H1 (cell line): ENCODE measurements at places on chromosomes 6 and 20. TPM values are rescaled to one million over a fixed set of nuclear protein-coding genes. Genes with fewer than 3 reads are reported as not detected.

- peaks cover 3% of the 10 kb centered on the region; the same call in 1 of the 2 replicates for H3K36me3 ChIP-seq
- peak; percentile 57 for DNase-seq
- H3K27me3 ChIP-seq: no peaks in the 10 kb centered on the region
- H3K4me1 ChIP-seq: no peaks in the 10 kb centered on the region
- H3K4me3 ChIP-seq: peak overlapping the region; percentile 43
These were observed 14.5 kb downstream of the GNL1 start for GRCh38 chr6:30541515-30542403.

- H3K4me1 ChIP-seq: peaks cover 10% of the 10 kb centered on the region
- no peak for DNase-seq
- no peaks in the 10 kb centered on the region for H3K36me3 ChIP-seq
- no peak overlapping the region for H3K27ac ChIP-seq
- no peak overlapping the region for H3K4me3 ChIP-seq
These were observed 5.1 kb upstream of the C20orf141 start for GRCh38 chr20:2809690-2810089.

Gene C20orf144
- total RNA-seq: 0.23 and 0.24 TPM in 2 replicates

DNA sequence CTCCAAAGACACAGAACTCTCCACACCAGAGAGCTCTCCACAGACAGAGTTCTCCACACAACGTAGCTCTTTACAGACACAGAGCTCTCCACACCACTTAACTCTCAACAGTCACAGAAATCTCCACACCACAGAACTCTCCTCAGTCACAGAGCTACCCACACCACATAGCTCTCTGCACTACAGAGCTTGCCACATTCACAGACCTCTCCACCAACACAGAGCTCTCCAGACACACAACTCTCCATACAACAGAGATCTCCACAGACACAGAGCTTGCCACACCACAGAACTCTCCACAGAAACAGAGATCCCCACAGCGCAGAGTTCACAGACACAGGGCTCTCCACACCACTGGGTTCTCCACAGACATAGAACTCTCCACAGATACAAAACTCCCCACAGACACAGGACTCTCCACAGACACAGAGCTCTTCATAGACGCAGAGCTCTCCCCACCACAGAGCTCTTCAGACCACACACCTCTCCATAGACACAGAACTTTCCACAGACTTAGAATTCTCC, 52.5 kb downstream of the ERMARD start:
- H3K36me3 ChIP-seq: no peaks in the 10 kb centered on the region
- H3K4me3 ChIP-seq: no peak overlapping the region
- peaks cover 2% of the 10 kb centered on the region; the same call in 1 of the 2 replicates for H3K27me3 ChIP-seq

GRCh38 chr20:61973515-61974356, 91.9 kb downstream of the TAF4 start:
- DNase-seq: no peak
- no peaks in the 10 kb centered on the region for H3K4me1 ChIP-seq
- no peaks in the 10 kb centered on the region for H3K27me3 ChIP-seq
- H3K4me3 ChIP-seq: no peak overlapping the region

GRCh38 chr6:96015518-96016333, at the start of gene FUT9:
Gene FUT9 (plus strand): TSS chr6:96015974. CDS start chr6:96203156, 187,182 bp downstream.
- H3K27ac ChIP-seq: peak within 1 kb of the TSS; percentile 79
- peak; percentile 70 for DNase-seq
- H3K27me3 ChIP-seq: no peaks in the 10 kb centered on the region
- peak within 1 kb of the TSS; percentile 85 for H3K4me3 ChIP-seq

Gene ELOVL2
- total RNA-seq: 0.69 and 0.89 TPM in 2 replicates

Gene PAK5
- 0.44 and 0.80 TPM in 2 replicates for total RNA-seq

- no peak overlapping the region for H3K4me3 ChIP-seq
- no peaks in the 10 kb centered on the region for H3K27me3 ChIP-seq
- DNase-seq: no peak
These were observed 10.2 kb downstream of the SMPDL3A start for GRCh38 chr6:122799140-122799745.

- no peak overlapping the region for H3K27ac ChIP-seq
- no peaks in the 10 kb centered on the region for H3K4me1 ChIP-seq
- no peaks in the 10 kb centered on the region for H3K36me3 ChIP-seq
These were observed 32.0 kb upstream of the POPDC3 start for GRCh38 chr6:105211831-105212230.

Gene CRISP3
- total RNA-seq: not detected in 2 replicates

Gene OR2H2
- not detected in 2 replicates for total RNA-seq

GRCh38 chr6:109323241-109323640, 59.0 kb downstream of the CD164 start:
- H3K27ac ChIP-seq: no peak overlapping the region
- H3K4me1 ChIP-seq: no peaks in the 10 kb centered on the region
- DNase-seq: no peak
- H3K27me3 ChIP-seq: no peaks in the 10 kb centered on the region

DNA sequence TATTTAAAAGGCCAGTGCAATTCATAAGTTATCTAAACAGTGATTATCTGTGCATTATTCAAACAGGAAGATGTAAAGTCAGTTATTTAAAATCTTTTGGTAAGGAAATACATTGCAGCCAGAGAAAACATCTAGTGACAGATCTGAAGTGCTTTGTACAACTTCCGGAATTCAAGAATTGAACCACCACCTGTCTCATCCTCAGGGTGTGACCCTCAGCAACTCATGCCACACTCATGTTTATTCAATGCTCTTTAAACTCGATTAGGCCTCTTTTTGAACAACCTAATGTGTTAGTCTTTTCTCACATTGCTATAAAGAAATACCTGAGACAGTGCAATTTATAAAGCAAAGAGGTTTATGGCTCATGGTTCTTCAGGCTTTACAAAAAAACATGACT, 62.6 kb upstream of the GGTLC1 start:
- no peak for DNase-seq
- H3K4me3 ChIP-seq: no peak overlapping the region
- no peaks in the 10 kb centered on the region for H3K36me3 ChIP-seq
- H3K27ac ChIP-seq: no peak overlapping the region
- H3K4me1 ChIP-seq: no peaks in the 10 kb centered on the region; the same call in 1 of the 2 replicates

- no peaks in the 10 kb centered on the region for H3K36me3 ChIP-seq
- no peaks in the 10 kb centered on the region for H3K27me3 ChIP-seq
- peaks cover 3% of the 10 kb centered on the region; the same call in 1 of the 2 replicates for H3K4me1 ChIP-seq
- DNase-seq: no peak
- no peak overlapping the region for H3K27ac ChIP-seq
- H3K4me3 ChIP-seq: no peak overlapping the region
These were observed 95.3 kb downstream of the FOXO3 start for GRCh38 chr6:108655806-108656651.

- no peak overlapping the region; the same call in 1 of the 2 replicates for H3K4me3 ChIP-seq
- H3K4me1 ChIP-seq: no peaks in the 10 kb centered on the region
- DNase-seq: no peak
- no peak overlapping the region for H3K27ac ChIP-seq
- no peaks in the 10 kb centered on the region for H3K36me3 ChIP-seq
These were observed 29.9 kb downstream of the FBXO5 start for GRCh38 chr6:152952866-152953509.

DNA sequence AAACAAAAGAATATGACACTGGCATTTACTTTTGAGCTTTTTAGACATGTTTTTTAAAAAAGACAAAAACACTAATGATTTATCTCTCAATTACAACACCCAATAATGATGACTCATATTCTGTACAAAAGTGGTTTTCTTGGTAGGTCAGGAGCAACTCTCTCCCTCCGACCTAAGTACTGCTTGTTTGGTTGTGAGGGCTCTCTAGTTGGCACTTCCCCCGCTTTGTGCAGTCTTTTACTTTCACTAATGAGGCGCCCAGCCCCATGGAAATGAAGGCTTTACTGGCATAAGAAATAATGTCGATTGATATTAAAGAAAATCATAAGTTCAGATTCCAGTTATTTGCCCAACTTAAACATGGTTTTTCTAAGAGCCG, 1.3 kb downstream of the KPNA5 start:
- H3K4me1 ChIP-seq: no peaks in the 10 kb centered on the region
- H3K36me3 ChIP-seq: no peaks in the 10 kb centered on the region
- no peak overlapping the region for H3K27ac ChIP-seq
- DNase-seq: no peak

DNA sequence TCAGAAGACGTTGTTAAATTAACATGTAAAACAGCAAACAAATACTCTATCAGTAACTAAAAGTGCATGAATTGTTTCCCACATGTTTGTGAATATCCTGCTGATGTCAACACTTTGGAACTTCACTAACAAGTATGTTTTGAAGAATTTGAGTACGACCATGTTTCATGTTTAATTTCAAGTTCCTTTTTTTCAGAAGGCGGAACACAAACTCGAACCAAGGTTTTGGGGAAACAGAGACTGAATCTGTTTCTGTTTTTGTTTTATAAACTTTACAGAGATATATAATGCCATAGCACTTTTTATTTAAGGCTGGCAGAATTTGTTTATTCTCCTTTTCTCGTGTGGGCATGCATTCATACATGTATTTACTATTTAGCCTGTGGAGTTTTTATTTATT, 509.3 kb upstream of the CITED2 start:
- peaks cover 22% of the 10 kb centered on the region for H3K4me1 ChIP-seq
- H3K4me3 ChIP-seq: no peak overlapping the region
- no peak overlapping the region for H3K27ac ChIP-seq
- H3K27me3 ChIP-seq: no peaks in the 10 kb centered on the region

Gene AK9
- 1.8 and 2.7 TPM in 2 replicates for total RNA-seq

GRCh38 chr6:41449399-41450245, 96.6 kb upstream of the FOXP4 start:
- DNase-seq: no peak
- no peak overlapping the region for H3K27ac ChIP-seq
- no peak overlapping the region for H3K4me3 ChIP-seq
- H3K27me3 ChIP-seq: peaks cover 1% of the 10 kb centered on the region
- no peaks in the 10 kb centered on the region for H3K36me3 ChIP-seq
- H3K4me1 ChIP-seq: no peaks in the 10 kb centered on the region

DNA sequence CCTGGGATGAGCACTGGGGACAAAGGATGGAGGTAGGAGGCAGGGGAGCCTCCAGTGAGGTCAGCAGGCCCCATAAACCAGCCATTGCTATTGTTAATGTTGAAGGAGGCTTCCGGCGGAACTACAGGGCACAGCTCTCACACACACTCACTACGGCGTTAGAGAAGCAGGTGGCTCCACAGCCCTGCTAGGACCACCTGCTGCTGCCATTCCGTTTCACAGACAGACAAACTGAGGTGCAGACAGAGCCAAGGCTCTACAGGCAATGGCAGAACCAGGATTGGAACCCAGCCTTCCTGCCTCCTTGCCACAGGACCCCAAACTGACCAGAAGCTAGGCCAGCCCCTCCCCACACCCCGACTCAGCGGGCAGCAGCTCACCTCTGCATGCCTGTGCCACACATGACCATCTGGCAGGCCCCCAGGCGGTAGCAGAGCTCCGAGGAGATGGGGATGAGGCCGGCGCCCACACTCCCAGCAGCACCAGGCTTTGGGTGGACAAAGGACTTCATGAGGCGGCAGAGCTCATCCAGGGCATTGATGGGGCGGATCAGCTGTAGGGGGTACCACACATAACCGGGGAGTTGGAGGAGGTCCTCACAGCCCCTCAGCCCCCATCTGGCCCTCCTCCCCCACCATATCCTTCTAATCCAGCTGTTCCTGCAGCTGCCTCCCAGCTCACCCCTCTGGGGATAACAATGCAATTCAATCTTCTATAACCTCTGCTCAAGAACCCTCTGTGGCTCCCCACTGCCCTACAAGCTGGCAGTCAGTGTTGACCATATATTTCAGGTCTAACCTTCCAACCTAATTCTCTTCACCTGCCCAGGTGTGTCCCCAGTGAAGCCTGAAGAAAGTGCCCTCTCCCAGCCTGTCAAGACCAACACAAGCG, 198.5 kb downstream of the PREX1 start:
- H3K4me3 ChIP-seq: no peak overlapping the region
- H3K27me3 ChIP-seq: no peaks in the 10 kb centered on the region
- no peaks in the 10 kb centered on the region for H3K36me3 ChIP-seq
- H3K4me1 ChIP-seq: no peaks in the 10 kb centered on the region
- no peak overlapping the region; the same call in 1 of the 2 replicates for H3K27ac ChIP-seq

GRCh38 chr6:12528136-12528535, 188.4 kb upstream of the PHACTR1 start:
- H3K4me3 ChIP-seq: no peak overlapping the region
- H3K36me3 ChIP-seq: no peaks in the 10 kb centered on the region
- no peak for DNase-seq

Gene KCNQ2
- total RNA-seq: 82.6 and 88.6 TPM in 2 replicates

DNA sequence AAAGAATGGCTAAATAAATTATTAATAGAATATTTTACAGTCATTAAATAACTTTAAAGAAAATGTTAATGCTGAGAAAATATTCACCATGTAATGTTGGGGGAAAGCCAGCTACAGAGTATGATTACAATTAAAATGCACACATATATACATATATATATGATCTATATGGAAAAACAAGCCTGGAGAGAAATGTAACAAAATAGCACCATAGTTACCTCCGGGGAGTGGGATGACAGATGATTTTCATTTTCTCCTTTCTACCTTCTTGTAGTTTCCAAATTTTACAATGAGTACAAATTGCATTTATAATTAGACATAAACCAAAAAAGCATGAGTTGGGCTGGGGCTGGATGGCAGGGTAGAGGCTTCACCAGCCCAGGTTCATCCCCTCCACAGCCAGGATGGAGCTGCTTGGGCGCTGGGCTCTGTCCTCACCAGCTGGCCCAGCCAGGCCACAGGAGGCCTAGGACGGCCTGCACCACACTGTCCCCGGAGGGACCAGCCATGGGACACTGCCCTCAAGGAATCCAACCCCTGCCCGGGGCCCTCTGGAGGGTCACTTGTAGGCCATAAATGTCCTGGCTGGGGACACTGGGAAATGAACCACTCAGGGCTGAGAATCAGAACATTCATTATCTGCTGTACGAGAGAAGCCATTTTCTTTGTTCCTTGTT, 10.3 kb downstream of the C20orf203 start:
- peaks cover 3% of the 10 kb centered on the region for H3K4me1 ChIP-seq
- H3K36me3 ChIP-seq: no peaks in the 10 kb centered on the region
- no peak for DNase-seq
- no peaks in the 10 kb centered on the region for H3K27me3 ChIP-seq
- H3K4me3 ChIP-seq: no peak overlapping the region

- H3K4me1 ChIP-seq: no peaks in the 10 kb centered on the region
- no peak overlapping the region for H3K4me3 ChIP-seq
- no peak overlapping the region for H3K27ac ChIP-seq
- H3K36me3 ChIP-seq: no peaks in the 10 kb centered on the region
- H3K27me3 ChIP-seq: no peaks in the 10 kb centered on the region
- DNase-seq: no peak
These were observed 729.4 kb downstream of the HACE1 start for GRCh38 chr6:104130343-104130742.

Gene ADGRF1
- total RNA-seq: not detected in 2 replicates

Gene TCF21
- 0.09 TPM in 1 of 2 replicates, not detected in the other for total RNA-seq

- no peaks in the 10 kb centered on the region for H3K27me3 ChIP-seq
- peaks cover 4% of the 10 kb centered on the region for H3K4me1 ChIP-seq
- no peaks in the 10 kb centered on the region for H3K36me3 ChIP-seq
These were observed 90.1 kb downstream of the PSMG4 start for GRCh38 chr6:3348821-3349220.

Gene SIGLEC1
- not detected in 2 replicates for total RNA-seq

Gene RSPO3
- total RNA-seq: not detected in 2 replicates

DNA sequence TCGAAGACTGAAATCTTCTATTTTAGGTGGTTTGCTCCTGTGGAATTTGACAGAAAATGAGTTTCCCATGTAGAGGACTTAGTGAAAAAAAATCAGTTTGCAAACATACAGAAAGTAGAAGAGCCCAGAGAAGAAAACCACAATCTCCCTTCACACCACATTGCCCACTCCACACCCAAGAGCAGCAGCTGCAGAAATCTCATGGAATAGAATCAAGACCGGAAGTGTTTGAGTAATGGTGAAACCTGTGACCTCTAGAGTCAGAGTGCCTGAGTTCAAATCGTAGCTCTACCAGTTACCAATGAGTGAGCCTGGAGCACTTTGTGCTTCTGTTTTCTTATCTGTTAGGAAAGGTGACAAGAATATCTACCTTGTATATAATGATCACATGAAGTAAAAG, 4.6 kb downstream of the SIRPG start:
- H3K4me1 ChIP-seq: no peaks in the 10 kb centered on the region
- no peaks in the 10 kb centered on the region for H3K36me3 ChIP-seq
- H3K27ac ChIP-seq: no peak overlapping the region
- DNase-seq: peak; percentile 1
- H3K4me3 ChIP-seq: no peak overlapping the region
- H3K27me3 ChIP-seq: no peaks in the 10 kb centered on the region
